ENCODE measurements at places on chromosomes 2 and 18.

DNA sequence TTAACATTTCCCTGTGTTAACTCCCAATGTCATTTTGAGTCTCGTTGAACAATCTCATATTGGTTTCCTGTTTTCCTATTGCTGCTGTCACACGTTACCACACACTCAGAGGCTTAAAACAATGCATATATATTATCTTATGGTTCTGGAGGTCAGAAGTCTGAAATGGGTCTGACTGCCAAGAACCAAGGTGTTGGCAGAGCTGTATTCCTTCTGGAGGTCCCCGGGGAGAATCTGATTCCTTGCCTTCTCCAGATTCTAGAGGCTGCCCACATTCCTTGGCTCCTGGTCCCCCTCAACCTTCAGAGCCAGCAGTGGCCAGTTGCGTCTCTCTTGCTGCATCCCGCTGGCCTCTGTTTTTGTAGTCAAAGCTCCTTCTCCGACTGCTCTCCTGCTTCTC, 17.5 kb downstream of the COL4A4 start:
- no peak for DNase-seq

- no peak for DNase-seq
These were observed 68.3 kb upstream of the ARL4C start for GRCh38 chr2:234565201-234565600.

DNA sequence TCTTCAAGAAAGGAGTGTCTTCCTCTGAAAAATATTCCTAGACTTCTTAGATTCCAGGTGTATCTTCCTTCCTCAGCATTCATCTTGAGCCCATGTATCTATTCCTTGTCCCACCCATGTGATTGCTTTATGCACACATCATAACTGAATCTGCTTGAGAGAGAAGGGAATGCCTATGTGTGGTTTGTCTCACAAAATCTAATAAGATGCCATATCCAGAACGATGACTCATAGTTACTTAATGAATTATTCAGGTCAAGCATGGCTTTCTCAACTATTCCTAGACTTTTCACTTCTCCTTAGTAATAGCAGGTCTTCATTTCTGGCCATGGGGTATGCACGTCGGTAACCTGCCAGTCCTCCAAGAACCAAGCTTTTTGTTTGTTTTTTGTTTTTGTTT, 121.8 kb downstream of the SETBP1 start:
- no peak for DNase-seq

DNA sequence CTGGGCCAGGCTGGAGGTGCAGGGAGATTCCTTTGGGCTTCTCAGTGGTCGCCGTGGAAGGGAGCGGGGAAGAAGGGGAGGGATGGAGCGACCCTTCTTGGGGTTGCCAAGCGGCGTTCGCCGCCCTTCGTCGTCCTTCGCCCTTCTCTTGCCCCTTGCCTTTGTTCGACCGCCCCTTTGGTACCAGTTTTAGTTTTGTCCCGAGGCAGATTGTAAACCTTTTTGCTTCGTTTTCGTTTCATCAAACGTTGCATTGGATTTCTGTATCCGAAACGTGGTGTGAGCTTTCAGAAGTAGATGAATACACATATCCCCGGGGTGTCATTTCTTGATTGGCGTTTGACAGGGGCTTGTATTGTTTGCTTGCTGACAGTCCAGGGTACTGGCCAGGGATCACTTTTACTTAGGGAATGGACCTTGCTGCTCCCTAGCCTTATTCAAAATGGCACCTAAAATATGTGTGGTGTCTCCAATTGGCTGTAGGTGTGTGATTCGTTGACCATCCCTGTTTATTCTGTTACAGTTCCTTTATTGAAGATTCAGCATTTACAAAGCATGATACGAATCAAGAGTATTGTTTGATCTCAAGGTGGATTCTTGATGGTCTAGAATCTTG, 788 bp downstream of the USP14 start:
- DNase-seq, result no peak

- DNase-seq, result no peak
These were observed 53.7 kb upstream of the MAP3K20 start for GRCh38 chr2:173021939-173022371.

DNA sequence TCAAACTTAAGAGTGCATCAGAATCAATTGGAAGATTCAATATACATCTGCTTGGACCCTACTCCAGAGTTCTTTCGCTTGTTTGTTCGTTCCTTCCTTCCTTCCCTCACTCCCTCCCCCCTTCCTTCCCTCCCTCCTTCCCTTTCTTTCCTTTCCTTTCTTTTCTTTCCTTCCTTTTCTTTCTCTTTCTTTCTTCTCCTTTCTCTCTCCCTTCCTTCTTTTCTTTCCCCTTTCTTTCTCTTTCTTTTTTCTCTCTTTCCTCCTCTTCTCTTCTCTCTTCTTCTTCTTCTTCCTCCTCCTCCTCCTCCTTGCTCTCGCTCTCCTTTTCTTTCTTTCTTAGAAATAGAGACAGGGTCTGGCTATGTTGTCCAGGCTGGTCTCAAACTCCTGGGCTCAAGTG, 45.9 kb downstream of the MTHFD2 start:
- no peak for DNase-seq

DNA sequence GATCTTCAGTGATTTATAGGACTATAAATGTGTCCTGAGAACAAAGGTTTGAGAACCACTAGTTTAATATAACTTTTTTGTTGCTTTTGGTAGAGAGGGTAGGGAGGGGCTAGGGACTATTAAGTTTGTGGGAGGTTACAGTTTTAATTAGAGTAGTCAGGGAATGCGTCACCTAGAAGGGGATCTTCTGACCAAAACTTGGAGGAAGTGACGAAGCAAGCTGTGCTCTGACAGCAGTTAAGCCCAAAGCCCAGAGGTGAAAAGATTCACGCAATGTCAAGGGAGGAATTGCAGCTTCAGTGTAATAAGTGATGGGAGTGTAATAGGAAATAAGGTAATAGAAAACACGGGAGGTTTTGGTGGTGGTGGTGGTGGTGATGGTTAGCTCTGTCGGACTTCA, 8.1 kb downstream of the TDRD15 start:
- no peak for DNase-seq

- no peak for DNase-seq
These were observed 95.1 kb downstream of the EHBP1 start for GRCh38 chr2:62800618-62801017.

DNA sequence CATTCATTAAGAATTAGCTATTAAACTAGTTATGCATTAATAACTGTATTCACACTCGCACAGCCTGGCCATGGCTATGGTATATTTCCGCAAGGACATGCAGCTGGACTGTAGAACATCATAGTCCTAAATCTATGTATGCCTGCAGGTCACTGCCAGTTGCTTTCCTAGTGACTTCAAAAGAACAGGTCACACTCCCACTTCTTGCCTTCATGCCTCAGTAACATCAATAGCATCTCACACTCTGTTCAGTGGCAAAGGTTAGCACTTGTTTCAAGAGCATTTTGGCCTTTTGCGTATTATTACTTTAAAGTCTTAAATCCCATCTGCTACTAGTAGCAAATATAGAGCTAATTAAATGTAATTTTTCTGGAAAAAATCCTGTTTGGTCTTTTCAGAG, 131.4 kb upstream of the DCC start:
- no peak for DNase-seq

DNA sequence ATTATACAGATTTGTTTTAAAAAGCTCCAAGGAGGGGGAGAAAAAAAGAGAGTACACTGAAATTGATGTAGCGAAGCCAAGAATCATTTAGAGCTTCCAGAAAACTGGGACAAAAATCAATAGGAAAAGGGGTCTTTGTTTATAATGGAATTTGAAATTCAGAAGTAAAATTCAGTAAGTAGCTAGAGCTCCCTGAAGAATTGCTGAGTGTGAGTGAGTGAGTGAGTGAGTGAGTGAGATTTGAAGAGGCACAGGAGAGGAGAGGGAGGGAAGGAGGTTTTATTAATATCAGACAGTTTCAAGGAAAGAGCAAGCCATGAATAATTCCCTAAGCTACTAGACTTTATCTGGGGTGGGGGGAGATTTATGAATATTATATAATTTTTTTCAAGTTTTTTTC, 60.7 kb upstream of the ARHGAP28 start:
- no peak for DNase-seq

- DNase-seq, result no peak
These were observed 47.5 kb downstream of the ANO7 start for GRCh38 chr2:241235859-241236593.

- no peak for DNase-seq
These were observed 22.2 kb downstream of the ITGAV start for GRCh38 chr2:186612026-186612425.

DNA sequence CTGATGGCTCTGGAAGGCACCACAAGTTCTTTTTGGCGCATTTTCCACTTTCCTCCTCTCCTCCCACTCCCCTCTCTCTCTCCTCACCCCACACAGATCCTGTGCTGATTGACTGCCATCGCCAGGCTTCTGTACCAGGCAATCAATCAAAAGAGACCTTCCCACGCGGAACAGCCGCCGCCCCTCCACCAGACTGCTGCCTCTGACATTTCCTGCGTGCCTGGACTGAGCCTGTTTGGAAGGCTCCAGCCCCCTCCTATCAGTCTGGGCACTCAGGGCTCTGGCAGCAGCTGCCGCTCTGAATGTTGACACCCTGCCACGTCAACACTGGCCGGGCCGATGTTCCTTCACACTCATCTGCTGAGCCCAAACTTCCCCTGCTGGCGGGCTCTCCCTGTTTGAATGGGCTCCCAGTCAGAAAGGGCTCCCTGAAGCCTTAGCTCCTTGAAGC, 467.7 kb downstream of the EPHA4 start:
- DNase-seq, result no peak

GRCh38 chr2:37627710-37628109, 43.7 kb downstream of the CDC42EP3 start:
- DNase-seq, result no peak

- no peak for DNase-seq
These were observed 73.2 kb upstream of the SP5 start for GRCh38 chr2:170641961-170642360.

GRCh38 chr2:157181234-157181633, 76.3 kb upstream of the GALNT5 start:
- DNase-seq, result no peak

- no peak for DNase-seq
These were observed 54.6 kb downstream of the TTC39C start for GRCh38 chr18:24068945-24069693.

- DNase-seq, result no peak
These were observed 16.9 kb downstream of the TGIF1 start for GRCh38 chr18:3466872-3467271.

- DNase-seq, result no peak
These were observed 23.2 kb upstream of the EFR3B start for GRCh38 chr2:25018681-25019080.

DNA sequence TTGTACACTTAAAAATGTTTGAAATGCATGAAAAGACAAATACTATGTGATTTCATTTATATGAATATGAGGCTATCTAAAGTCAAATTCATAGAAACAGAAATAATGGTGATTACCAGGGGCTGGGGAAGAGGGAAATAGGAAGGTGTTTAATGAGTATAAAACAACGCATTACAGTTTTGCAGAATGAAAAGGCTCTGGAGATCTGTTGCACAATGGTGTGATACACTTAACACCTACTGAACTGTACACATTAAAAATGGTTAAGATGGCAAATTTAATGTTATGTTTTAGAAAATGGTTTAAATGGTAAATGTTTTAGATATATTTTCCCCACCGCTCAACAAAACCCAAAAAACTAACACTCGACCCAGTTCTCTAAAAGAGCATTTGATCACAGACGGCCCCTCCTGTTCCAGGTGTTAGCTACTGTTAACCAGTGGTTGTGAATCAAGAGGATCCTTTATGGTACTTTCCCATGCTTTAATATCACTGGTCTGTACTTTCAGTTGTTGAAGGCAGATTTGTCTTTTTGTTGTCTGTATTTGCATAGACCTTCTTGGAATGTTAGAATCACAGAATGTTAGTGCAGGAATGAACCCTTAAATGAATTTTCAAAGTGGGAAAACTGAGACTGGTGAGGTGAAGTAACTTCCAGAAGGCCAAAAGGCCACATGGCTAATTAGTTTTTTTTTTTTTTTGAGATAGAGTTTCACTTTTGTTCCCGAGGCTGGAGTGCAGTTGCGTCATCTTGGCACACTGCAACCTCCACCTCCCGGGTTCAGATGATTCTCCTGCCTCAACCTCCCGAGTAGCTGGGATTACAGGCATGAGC, 10.2 kb downstream of the RAB10 start:
- no peak for DNase-seq

GRCh38 chr2:149616681-149617456, 29.3 kb upstream of the MMADHC start:
- DNase-seq, result no peak

- DNase-seq, result no peak
These were observed 24.2 kb upstream of the CASP8 start for GRCh38 chr2:201235860-201236811.

DNA sequence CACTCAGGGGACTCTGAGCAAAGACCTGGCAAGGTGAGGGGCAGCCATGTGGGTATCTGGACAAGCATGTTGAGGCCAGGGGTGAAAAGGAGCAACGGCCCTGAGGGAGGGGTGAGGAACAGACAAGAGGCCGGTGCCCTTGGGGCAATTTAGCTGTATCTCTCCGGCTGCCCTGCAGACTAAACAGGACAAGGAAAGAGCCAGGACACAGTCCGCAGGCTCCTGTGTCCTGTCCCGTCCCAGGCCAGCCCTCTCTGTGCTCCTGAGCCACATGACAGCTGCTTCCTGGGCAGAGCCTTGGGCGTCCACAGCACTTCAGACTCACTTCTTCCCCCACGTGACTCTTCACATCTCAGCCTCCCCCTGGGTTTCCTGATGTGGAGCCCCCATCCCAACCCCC, 206.1 kb downstream of the KLHL29 start:
- no peak for DNase-seq

DNA sequence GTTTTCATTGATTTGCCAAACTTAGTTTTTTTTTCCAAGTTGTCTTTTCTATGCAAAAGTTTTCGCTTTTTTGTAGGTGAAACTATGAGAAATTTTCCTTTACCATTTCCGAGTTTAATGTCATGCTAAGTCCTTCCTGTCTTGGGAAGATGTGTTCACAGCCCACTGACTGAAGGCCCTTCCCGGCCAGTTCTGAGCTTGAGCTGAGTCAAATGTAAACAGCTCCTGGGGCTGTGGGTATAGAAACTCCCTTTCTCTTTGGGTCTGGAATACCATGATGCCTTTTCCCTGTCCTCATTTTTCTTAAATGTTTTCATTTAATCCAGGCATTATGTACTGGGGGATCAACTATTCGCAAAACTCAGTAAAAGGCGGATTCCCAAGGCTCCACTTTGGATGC, 69.8 kb upstream of the IL1R1 start:
- no peak for DNase-seq

GRCh38 chr2:231182513-231182899, 15.9 kb upstream of the ARMC9 start:
- no peak for DNase-seq

- no peak for DNase-seq
These were observed 517.1 kb upstream of the SYT4 start for GRCh38 chr18:43794363-43794762.

GRCh38 chr2:41963661-41964525, 83.9 kb upstream of the PKDCC start:
- no peak for DNase-seq

DNA sequence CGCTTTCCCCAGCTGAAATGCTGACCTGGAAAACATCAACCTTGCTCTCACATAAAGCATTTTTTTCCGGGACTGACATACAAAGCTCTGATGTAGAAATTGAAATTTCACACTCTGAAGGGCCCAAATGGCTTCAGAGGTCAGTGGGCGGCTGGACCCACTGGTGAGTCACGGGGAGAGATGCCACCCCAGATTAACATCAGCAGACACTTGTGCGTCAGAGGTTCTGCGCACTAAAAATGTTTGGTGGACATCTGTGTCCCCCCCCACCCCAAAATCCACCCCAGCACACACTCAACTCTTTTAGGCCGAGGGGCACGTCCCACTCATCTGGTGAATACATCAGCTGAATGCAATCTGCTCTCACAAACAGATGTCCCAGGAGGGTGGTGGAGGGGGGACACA, 208.9 kb downstream of the ASB1 start:
- DNase-seq, result no peak

All from stimulated activated CD8-positive, alpha-beta memory T cell treated with anti-CD3 and anti-CD28 coated beads, Interleukin-2, amount 100 ng/mL, for 1 hour (primary cell).